Left kidney (tissue), 8 donors: ENCODE measurements at places on chromosomes 5 and 9. TPM values are rescaled to one million over a fixed set of nuclear protein-coding genes. Genes with fewer than 3 reads are reported as not detected.
A peak's percentile ranks its signal among the peaks of the same experiment; 100 is the strongest.

GRCh38 chr9:137905740-137906139 lies 28.2 kb downstream of the CACNA1B start:
- no peak for DNase-seq

- DNase-seq: no peak
Measured at GRCh38 chr5:58875599-58875998, 292.7 kb downstream of the RAB3C start.

- DNase-seq: no peak
Measured at GRCh38 chr5:88708682-88709398, 174.1 kb downstream of the MEF2C start.

- DNase-seq: no peak
Measured at GRCh38 chr5:88238732-88239131, 29.9 kb downstream of the TMEM161B start.

DNA sequence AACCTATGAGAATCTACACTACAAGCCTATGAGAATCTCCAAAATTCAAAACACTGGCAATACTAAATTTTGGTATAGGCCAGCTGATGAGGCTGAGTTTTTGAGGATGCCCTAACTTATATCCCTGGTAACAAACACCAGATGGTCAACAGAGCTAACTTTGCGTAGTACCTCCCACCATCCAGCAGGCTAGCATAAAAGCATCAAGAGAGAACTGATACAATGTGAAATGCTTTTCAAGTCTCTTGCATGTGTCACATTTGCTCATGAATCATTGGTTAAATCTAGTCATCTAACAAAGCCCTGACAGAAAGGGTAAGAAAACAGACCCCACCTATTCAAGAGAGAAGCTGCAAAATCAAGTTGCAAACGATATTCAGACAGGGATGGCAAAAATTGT lies 1609.7 kb upstream of the CDH9 start:
- no peak for DNase-seq

DNA sequence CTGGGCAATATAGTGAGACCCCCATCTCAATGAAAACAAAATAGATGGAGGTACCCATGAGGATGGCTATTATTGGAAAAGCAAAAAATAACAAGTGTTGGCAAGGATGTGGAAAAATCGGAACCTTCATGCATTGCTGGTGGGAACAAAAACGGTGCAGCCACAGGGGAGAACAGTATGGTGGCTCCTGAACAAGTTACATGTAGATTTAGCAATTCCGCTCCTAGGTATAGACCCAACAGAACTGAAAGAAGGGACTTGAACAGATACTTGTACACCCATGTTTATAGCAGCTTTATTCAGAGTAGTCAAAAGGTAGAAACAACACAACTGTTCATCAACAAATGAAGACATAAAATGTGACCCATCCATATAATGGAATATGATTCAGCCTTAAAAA lies 43.0 kb downstream of the NTNG2 start:
- no peak for DNase-seq

GRCh38 chr5:143019614-143020515 lies 249.7 kb downstream of the ARHGAP26 start:
- DNase-seq: no peak

DNA sequence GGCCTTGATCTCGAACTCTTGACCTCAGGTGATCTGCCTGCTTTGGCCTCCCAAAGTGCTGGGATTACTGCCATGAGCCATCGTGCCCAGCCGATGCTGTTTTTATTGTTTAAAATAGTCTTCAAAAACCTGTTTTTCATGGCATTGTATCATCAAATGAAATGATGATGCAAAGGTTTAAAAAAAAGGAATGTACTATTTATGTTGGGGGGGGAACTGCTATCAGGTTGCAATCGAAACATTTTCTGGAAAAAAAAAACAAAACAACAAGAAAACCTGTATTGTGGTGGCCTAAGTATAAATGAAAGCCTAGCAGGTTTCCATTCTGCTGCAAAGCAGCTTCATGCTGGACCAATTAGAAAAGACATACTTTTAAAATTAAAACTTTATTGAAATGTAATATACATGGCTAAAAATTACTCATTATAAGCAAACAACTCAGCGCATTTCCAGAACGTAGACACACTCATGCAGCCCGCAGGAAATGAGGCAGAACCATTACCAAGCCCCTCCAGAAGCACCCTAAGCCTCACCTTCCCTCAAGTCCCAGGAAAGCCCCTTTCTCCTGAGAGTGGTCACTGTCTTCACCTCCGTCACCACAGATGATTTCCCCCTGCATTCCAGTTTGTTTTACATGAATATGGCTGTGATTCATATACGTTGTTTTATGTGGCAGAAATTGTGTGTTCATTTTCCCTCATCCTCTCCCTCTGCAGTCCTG lies 19.0 kb downstream of the GPR107 start:
- DNase-seq: no peak

DNA sequence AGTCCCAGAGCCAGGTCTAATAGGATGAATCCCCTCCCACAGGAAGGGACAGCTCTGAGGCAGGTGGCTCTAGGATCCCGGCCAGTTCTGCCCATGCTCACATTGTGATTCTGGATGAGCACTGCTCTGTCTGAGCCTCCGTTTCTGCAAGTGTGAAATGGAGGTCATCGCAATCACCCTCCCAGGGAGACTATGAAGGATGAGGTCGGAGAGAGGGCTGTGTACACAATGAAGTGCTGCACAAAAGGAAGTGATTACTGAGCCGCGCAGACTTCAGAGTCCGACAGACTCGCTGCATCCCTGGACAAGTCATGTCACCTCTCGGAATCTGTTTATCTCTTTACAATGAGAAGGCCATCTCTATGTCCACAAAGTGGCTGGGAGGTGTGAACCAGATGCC lies 21.7 kb downstream of the LHX6 start:
- no peak for DNase-seq

- no peak for DNase-seq
Measured at GRCh38 chr5:173864126-173865050, 23.8 kb upstream of the CPEB4 start.

GRCh38 chr5:111784491-111785181 lies 27.6 kb upstream of the NREP start:
- DNase-seq: no peak

- no peak for DNase-seq
Measured at GRCh38 chr5:176542596-176543427, 5.6 kb upstream of the RNF44 start.

DNA sequence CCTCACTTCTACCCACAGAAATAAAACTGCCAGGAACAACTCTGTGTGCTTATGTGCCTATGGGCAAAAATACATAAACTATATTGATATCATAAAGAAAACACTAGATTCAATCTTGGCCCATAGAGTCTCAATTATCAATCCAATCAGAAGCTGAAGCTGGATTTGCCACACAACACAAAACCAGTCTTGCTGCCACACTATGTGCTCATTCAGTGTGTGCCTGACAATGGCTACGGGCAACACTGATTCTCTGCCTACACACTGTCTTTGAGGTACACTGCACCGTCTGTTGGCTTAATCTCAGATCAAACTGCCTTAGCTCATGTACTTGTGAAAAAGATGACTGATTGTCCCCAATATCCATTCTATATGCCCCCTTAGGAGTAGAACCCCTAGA lies 35.4 kb downstream of the ARL15 start:
- no peak for DNase-seq

- no peak for DNase-seq
Measured at GRCh38 chr5:95712347-95712958, 18.7 kb upstream of the RHOBTB3 start.

- no peak for DNase-seq
Measured at GRCh38 chr5:107337281-107337680, 333.5 kb downstream of the EFNA5 start.

GRCh38 chr5:133750856-133751255 lies 138.5 kb upstream of the FSTL4 start:
- DNase-seq: no peak

- DNase-seq: no peak
Measured at GRCh38 chr5:73805449-73805848, 179.5 kb downstream of the ARHGEF28 start.

GRCh38 chr9:14989811-14990210 lies 79.6 kb upstream of the FREM1 start:
- DNase-seq: no peak

- DNase-seq: no peak
Measured at GRCh38 chr5:155046591-155046990, 33.0 kb downstream of the KIF4B start.

GRCh38 chr9:4299005-4299795 lies 668 bp downstream of the GLIS3 start:
- DNase-seq: peak; percentile 44

GRCh38 chr5:111345731-111346130 lies 121.5 kb downstream of the CAMK4 start:
- DNase-seq: no peak

DNA sequence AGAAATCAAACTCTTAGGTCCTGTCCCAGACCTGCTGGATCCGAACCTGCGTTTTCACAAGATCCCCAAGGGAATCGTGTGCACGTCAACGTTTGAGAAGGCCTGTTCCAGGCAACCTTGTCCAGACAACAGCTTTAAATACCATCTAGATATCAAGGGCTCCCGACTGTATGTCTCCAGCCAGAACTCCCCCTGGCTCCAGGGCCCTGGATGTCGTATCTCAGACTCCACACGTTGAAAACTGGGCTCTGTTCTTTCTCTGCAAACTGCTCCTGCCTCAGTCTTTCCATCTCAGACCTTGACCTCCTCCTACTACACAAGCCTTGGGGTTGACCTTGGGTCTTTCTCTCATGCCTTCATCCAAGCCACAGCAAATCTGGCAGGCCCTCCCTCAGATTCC lies 5.8 kb upstream of the ENG start:
- DNase-seq: no peak

GRCh38 chr5:78062645-78063044 lies 231.9 kb downstream of the AP3B1 start:
- DNase-seq: no peak

Gene TOPORS
- polyA plus RNA-seq: 37.5 TPM

Gene RNF38
- polyA plus RNA-seq: 56.3 TPM

Gene CSF1R
- polyA plus RNA-seq: 11.8 TPM

Gene CARTPT
- not detected for polyA plus RNA-seq

Gene TAF1L
- 0.10 TPM for polyA plus RNA-seq

Gene ZNF883
- polyA plus RNA-seq: 11.1 TPM

Gene NAA35
- polyA plus RNA-seq: 41.1 TPM

Gene CHMP5
- polyA plus RNA-seq: 115 TPM
